IMR-90 (cell line): ENCODE measurements at places on chromosomes 4 and X. TPM values are rescaled to one million over a fixed set of nuclear protein-coding genes. Genes with fewer than 3 reads are reported as not detected.

Gene COL4A6
- 0.28 and 0.36 TPM in 2 replicates for total RNA-seq

DNA sequence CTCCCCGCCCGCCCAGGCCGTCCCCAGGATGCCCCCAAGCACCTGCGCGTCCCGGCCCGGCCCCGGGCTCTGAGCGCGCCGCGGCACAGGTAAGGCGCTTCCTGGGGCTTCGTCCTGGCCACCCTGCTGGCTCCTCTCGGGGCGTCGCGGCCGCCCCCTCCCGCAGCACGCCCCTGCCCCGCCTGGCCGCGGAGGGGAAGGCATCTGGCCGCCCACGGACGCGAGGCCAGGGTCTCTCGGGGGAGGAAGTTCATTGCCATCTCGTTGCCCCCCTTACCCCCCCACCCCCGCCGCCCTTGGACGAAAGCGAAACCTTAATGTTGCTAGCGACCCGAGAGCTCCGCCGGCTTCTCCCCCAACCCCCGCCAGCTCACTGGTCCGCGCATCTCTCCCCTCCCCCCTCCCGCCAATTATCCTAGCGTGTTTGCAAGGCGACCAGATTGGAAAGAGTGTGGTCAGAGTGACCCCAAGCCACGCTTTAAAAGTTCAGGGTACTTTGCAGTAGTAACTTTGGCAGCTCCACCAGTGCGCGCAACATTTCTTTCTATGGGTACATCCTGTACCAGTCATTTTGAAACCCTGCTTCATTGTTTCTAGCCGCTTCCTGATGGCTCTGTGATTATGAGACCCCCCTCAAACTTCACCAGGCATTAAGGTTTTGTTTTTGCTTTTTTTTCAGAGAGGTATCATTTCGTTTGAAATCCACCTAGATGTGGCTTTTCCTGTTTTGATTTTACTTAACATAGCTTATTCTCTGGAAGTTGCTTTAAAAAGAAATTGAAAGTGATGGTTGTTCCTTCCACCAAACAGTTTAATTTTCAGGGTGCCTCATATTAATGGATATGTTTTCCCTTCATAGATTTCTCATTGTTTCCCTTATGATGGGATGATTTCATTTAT, 626 bp downstream of the TBC1D1 start:
- DNase-seq: peak; percentile 4
- H3K36me3 ChIP-seq: no peaks in the 10 kb centered on the region
- H3K27me3 ChIP-seq: peaks cover 56% of the 10 kb centered on the region
- no peaks in the 10 kb centered on the region; the same call in 1 of the 2 replicates for H3K4me1 ChIP-seq

DNA sequence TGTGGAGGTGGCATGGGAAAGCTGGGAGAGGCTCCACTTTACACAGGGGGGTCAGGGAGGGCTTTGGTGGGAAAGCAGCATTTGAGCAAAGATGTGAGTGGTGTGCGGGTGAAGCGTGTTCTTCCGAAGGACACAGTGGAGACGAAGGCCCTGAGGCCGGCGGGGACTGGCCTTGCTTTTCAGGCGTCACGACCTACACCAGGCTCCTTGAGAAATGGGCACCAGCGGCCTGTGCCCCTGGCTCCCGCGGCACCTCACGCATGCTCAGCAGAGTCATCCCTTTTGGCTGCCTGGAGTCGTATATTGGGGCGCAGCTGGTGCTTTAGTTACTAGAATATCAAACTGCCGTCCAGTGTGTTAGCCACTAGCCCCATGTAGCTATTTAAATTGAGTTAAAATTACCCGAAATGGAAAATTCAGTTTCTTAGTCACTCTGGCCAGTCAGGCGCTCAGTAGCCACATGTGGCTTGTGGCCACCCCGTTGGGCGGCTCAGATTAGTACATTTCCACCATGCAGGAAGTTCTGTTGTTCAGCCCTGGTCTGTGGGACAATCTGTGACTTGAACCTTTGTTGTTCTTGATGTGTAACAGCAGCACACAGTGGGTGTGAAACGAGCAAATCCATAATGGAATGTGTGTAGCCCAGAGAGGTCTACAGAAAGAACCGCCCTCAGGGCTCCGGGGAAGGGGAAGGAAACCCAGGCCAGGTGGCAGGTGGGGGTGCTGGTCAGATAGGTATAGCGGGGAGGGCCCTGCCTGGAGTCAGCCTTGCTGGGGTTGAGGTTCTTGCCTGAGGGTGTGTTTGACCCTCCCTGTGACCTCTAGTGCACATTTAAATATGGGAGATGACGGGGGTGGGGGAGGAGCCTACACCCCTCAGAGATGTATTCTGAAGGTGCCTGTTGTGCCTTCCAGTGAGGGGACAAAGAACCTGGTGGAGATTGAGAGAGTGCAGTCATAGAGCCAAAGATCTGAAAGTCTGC, 30.4 kb downstream of the TBC1D14 start:
- no peak overlapping the region for H3K4me3 ChIP-seq
- H3K27me3 ChIP-seq: no peaks in the 10 kb centered on the region
- H3K36me3 ChIP-seq: no peaks in the 10 kb centered on the region; the same call in 1 of the 2 replicates
- DNase-seq: no peak
- no peak overlapping the region for H3K27ac ChIP-seq

- H3K36me3 ChIP-seq: no peaks in the 10 kb centered on the region
- H3K27me3 ChIP-seq: no peaks in the 10 kb centered on the region; the same call in 1 of the 2 replicates
- H3K4me3 ChIP-seq: no peak overlapping the region
- DNase-seq: peak; percentile 22
- H3K27ac ChIP-seq: peak overlapping the region; percentile 54; the same call in 1 of the 2 replicates
Measured at GRCh38 chrX:46713672-46714490, 45.0 kb downstream of the SLC9A7 start.

Gene ZCCHC18
- total RNA-seq: 0.36 and 0.83 TPM in 2 replicates

- no peak within 1 kb of the TSS for H3K27ac ChIP-seq
- no peaks in the 10 kb centered on the region for H3K4me1 ChIP-seq
- H3K36me3 ChIP-seq: no peaks in the 10 kb centered on the region
- H3K4me3 ChIP-seq: peak within 1 kb of the TSS; percentile 45
Measured at GRCh38 chrX:47619486-47620302, at the start of gene SYN1. TSS of gene SYN1 (minus strand) at chrX:47619857. CDS start at chrX:47619728, 129 bp downstream.

Gene RS1
- total RNA-seq: not detected in 2 replicates

- H3K27ac ChIP-seq: no peak overlapping the region
- H3K4me1 ChIP-seq: no peaks in the 10 kb centered on the region
- no peak for DNase-seq
Measured at GRCh38 chr4:24595659-24596058, 11.3 kb upstream of the DHX15 start.

DNA sequence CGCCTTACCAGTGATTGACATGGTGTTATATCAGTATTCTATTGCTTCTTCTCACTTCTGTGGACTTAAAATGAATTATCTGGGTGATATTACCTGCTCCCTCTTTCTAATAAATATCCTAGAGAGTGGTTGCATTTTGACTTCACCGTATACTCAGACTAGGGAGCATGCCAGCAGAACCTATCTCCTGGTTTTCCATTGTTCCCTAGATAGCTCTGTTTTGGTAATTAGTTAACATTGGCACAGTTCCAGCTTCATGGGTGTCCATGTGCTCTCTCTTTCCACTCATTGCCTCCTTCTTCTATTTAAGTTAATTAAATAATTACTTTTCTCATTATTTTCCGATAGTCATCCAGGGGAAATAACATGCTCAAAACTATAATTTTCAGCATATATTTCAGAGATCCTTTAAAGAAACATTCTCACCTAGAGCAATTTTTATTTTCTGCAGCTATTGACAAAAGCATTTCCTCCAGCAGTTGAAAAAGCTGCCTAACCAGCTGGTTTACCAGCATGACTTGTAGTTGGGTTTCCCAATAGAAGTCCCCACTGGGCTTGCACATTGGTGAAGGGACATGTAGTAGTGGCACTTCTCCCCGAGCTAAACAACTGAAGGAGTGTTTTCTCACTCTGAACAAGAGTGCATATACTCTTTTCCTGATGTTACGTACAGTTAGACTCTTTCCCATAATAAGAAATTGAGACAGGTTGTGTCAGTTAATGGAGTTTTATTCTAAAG, 27.9 kb upstream of the PAPSS1 start:
- H3K36me3 ChIP-seq: no peaks in the 10 kb centered on the region
- H3K4me3 ChIP-seq: no peak overlapping the region
- DNase-seq: no peak
- H3K27ac ChIP-seq: no peak overlapping the region
- H3K27me3 ChIP-seq: peaks cover 12% of the 10 kb centered on the region
- peaks cover 5% of the 10 kb centered on the region for H3K4me1 ChIP-seq

DNA sequence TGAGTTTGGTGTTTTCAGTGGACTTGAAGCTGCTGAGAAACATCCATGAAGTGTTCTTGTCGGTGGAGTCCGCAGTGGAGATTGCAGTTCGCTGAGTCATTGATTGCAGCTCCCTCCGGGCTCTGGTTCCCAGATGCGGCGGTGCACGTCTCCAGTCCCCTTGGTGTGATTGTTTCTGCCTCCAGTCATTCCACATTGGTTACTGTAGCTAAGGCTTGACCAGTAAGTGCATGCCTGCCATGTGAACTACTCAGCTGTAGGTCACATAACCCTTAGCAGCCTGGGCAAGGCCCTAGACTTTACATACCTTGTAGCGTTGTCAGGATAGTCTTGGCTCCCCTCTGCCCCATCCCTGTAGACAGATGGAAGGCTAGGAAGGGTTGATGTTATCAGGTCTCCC, 53.8 kb upstream of the CLCN4 start:
- peak; percentile 24 for DNase-seq
- no peak overlapping the region for H3K27ac ChIP-seq
- H3K4me3 ChIP-seq: no peak overlapping the region
- H3K36me3 ChIP-seq: peaks cover 20% of the 10 kb centered on the region

Gene FRAS1
- under 0.01 TPM in 2 replicates for total RNA-seq
